NCI-H1417 treated with DMSO at 0.1 percent for 48 hours (cell line): ENCODE measurements at places on chromosomes 1 and 21.

DNA sequence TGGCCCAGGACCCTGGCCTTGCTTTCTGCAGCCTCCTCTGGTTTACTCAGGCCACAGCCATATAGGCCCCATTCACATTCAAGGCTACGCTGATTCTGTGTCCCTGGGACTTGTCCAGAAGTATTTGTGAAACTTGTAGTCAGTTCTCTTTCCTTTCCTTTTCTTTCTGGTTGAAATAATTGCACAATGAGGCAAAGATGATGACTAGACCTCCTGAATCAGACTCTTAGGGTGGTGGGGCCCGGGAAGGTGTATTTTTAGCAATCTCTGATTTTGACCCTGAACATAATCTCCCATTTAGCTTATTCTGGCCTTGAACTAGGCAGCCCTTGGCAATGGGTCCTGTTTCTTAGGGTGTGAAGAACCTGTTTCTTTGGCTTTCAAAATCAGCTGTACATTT is 39.9 kb downstream of the STUM start:
- DNase-seq: no peak

GRCh38 chr1:235291599-235292091 is 36.3 kb downstream of the ARID4B start:
- DNase-seq: no peak

DNA sequence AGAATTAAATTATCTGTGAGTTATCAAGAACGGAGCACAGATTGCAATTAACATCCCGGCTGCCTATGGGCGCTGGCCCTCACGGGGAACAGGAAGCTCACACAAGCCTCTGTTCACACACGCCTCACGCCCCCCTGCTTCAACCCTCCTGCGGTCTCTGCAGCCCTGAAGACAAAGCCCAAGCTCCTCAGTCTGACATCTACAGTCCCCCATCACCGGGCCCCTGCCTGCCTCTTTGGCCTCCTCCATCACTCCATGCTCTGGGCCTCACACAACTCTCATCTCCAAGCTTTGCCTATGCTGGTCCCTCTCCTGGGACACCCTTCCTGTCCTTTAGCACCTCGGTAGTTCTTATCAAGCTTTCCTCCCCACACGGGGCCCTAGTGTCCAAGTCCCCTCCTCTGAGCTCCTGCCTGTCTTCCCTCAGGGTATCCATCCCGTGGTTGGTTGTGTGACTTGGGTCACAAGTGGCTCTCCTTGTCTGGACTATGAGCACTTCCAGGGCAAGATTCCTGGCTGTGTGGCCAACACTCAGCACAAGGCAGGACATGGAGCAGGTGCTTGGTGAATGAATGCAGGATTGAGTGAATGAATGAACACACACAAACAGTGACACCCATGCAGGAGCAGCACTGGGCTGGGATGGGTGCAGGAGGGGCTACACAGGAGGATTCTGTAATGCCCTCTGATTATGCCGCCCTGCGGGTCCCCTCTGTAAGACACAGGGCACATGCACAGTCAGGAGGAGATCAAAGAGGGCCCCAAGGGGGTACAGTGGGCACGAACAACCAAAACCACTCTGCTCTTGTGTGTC is 116.1 kb downstream of the DMRTB1 start:
- DNase-seq: no peak

DNA sequence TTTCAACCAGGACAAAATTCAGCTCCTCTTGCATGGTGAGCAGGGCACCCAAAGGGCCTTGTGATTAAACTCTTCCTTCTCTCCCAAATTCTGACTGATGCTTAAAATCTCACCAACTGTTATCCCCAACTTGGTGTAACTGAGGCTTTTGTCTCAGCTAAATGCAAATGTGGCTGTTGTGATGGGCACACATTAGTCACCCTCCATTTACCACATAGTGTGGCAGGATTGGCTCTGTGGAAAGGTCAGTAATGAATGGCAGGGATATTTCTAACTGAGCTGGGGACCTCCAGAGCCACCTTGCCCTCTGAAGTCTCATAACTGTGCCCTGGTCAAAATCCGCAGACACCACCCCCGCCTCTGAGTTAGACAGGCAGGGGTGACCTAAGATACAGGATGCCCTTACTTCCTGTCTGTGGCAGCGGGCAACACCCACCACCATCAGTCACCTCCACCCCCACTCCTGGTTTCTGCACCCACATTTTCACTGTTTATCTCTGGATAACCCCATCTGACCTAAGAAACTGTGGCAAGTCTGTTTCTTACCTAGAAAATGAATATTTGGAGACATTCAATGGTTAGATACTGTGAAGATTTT is 25.4 kb upstream of the RGS16 start:
- no peak for DNase-seq

DNA sequence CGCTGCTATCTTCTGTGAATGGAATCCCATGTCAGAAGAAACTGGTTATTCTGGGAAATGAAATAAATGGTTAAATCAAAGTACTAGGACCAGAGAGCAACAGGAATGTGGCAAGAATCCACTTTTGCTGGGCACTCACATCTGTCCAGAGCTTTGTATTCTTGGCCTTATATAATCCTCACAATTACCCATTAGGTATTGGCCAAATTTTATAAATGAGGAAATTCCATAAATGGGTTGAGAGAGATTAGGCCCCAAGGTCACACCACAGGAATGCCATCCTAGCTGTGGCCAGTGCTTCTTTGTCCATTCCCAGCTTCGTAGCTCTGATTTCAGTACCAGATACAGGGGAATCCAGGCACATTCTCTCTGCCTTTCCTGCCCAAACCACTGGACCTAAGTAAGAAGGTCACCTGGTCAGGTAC is 76.1 kb upstream of the HOOK1 start:
- no peak for DNase-seq
